ENCODE measurements at places on chromosomes 2 and 18. TPM values are rescaled to one million over a fixed set of nuclear protein-coding genes. Genes with fewer than 3 reads are reported as not detected.

Gene DSG4
- not detected for total RNA-seq

Gene SRD5A2
- total RNA-seq, result not detected

Gene DYNAP
- total RNA-seq, result not detected

Gene GALNT14
- total RNA-seq, result 2.1 TPM

Gene CPLX4
- not detected for total RNA-seq

Gene TUBB8B
- not detected for total RNA-seq
